ENCODE measurements at places on chromosomes 13 and 19.
A peak's percentile ranks its signal among the peaks of the same experiment; 100 is the strongest.

DNA sequence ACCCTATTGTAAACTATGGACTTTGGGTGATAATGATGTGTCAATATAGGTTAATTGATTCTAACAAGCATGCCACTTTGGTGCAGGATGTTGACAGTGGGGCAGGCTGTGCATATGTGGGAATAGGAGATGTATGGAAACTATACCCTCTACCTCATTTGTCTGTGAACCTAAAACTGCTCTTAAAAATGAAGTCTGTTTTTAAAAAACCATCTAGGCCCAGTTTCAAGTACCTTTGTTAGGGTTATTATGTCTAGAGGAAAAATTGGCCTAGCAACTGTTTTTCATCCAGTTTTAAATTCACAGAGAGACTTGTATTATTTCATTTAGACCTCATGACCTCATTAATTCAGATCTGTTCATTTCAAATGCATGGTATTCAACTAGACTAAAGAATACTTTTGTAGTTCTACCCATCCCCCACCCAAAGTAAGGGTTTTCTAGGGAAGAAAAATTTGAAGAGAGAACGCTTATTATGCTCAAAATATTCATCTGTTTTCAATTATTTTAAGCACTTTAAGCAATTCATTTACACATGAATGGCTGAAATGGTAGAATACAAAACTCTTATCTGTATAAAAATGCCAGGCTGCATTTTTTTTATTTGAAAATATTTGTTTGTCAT lies 1781.9 kb upstream of the MIR17HG start:
- no peak for DNase-seq

DNA sequence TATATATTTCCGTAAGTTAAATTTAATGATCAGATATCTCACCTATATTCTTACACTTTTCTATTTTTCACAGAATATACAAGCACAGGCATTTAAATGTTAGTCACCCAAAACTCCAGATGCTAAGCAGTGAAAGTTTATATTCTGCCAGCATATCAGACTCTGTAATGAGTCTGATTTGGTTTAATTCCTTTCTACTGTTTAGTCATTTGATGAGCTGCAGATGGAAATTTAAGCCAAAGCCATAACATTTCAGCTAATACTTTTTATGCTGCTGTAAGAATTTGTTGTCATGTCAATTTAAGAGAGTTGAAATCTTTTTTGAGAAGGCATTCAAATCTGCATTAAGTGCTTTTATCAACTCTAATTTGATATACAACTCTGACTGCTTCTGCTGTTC lies 8.0 kb downstream of the FRY start:
- DNase-seq, result no peak

DNA sequence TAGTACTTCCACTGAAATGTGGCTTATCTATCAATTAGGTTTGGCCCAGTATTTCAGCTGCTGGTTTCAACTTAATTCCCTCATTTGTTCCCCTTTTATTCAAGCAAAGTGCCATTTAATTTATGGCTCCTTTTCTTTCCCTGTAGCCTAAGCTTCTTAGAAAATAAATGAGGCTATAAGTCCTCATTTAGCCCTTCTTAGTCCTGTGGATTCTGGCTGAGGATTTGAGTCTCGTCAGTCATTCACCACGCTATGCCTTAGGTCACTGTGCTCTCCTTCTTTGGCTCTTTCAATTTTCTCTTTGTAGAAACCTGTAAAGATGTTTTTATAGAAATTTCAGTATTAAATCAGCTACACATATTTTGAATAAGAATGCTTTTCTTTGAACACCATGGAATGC lies 579.1 kb downstream of the GPC6 start:
- no peak for DNase-seq

GRCh38 chr19:45152504-45153338 lies 8.1 kb downstream of the NKPD1 start:
- peak; percentile 69 for DNase-seq

DNA sequence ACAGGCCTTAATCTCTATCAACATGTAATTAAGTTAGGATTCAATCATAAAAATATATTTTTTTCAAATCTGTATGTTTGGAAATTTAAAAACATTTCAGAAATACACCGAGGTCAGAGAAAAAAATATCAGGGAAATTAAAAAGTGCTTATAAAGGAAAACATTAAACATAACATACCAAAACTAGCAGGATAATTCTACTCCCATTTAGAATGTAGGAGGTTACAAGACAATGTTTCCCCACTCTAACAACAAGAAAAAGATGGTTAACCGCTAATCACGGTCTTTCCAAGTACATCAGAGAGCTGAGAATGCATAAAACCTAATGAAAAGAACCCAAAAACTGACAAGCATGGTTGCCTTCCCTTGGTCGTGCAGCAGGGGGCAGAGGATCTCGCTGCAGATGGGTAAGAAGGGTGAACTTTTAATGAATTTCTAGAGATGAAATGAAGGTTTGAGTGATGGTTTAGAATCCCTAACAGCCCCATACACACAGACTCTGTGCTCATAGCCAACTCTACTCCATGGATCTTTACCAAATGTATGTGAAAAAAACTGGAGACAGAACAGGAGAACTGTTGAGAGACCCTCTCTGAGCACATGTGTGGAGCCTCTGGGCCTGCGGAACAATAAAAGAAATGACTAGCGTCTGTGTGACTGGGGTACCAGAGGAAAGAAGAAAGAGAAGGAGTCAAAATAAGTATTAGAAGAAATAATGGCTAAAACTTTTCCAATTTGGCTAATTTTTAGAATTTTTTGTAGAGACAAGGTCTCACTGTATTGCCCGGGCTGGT lies 51.3 kb upstream of the LSM14A start:
- peak; percentile 10 for DNase-seq

- no peak for DNase-seq
Measured at GRCh38 chr13:80382576-80382975, 41.6 kb upstream of the SPRY2 start.

Measured in T-helper 1 cell (primary cell).